PC-3 (cell line): ENCODE measurements at places on chromosomes 5 and 9. TPM values are rescaled to one million over a fixed set of nuclear protein-coding genes. Genes with fewer than 3 reads are reported as not detected.

BAAT gene
- 0.07 TPM in 1 of 2 replicates, not detected in the other for total RNA-seq

ATG12 gene
- 18.7 and 18.9 TPM in 2 replicates for total RNA-seq

DMRT2 gene
- total RNA-seq: not detected in 2 replicates

UQCRQ gene
- 190 and 198 TPM in 2 replicates for total RNA-seq

IFNA13 gene
- total RNA-seq: not detected in 2 replicates

LIX1 gene
- not detected in 2 replicates for total RNA-seq

PPP2R2B gene
- total RNA-seq: 2.4 TPM in 1 of 2 replicates, not detected in the other

TMOD1 gene
- total RNA-seq: not detected in 2 replicates

PCDHGA7 gene
- total RNA-seq: 0.51 and 0.75 TPM in 2 replicates

HSDL2 gene
- 24.6 and 37.0 TPM in 2 replicates for total RNA-seq

WNK2 gene
- total RNA-seq: 11.7 and 15.5 TPM in 2 replicates

LHX6 gene
- total RNA-seq: 11.1 and 16.5 TPM in 2 replicates

TSLP gene
- not detected in 2 replicates for total RNA-seq

GOLGA2 gene
- 60.5 and 86.1 TPM in 2 replicates for total RNA-seq

SOWAHA gene
- 0.04 TPM in 1 of 2 replicates, not detected in the other for total RNA-seq

KIF3A gene
- 5.7 and 9.5 TPM in 2 replicates for total RNA-seq

FYB1 gene
- total RNA-seq: 0.81 and 1.1 TPM in 2 replicates

PCDHGB4 gene
- total RNA-seq: 0.73 and 1.3 TPM in 2 replicates
